ENCODE measurements at places on chromosomes 12 and 14.
A peak's percentile ranks its signal among the peaks of the same experiment; 100 is the strongest.

DNA sequence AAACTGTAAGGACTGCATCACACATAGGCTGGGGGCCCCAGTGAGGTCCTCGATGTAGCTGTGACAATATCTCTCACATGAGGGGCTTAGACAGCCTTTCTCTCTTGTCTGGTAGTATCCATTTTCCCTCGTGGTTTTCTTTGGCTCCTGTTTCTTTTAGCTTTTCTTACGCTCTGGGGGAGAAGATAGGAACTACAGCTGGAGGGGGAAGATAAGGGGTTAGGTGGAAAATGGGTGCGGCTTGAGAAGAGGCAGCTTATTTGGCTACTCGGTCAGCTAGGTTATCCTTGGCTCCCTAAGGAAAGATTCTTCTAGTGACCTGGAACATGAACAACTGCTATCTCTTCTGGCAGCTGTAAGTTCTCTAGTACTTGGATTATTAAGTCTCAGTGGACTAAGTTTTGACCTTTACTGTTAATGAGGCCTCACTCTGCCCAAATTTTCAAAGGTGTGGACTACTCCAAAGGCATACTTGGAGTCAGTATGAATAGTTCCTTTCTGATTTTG, 28.7 kb upstream of the CPNE8 start:
- DNase-seq: no peak

GRCh38 chr14:35051796-35052195, 5.7 kb downstream of the FAM177A1 start:
- DNase-seq: no peak

DNA sequence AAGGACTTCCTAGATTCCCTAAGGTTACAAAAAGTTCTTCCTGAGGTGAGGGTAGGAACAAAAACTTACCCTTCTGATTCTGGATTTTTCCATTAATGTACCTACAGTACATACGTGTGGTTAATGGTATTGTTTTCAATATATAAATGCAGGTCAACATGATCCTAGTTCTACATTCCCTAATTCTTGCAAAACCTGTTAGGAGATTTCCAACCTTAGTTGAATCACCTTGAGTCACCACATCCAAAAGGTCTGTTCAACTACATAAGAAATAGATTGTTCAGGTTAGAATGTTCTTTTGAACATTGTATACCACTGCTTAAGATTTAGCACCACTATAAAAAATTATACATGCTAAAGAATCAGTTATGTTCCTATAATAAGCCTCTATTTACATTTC, 118.9 kb downstream of the GARIN6 start:
- DNase-seq: no peak

DNA sequence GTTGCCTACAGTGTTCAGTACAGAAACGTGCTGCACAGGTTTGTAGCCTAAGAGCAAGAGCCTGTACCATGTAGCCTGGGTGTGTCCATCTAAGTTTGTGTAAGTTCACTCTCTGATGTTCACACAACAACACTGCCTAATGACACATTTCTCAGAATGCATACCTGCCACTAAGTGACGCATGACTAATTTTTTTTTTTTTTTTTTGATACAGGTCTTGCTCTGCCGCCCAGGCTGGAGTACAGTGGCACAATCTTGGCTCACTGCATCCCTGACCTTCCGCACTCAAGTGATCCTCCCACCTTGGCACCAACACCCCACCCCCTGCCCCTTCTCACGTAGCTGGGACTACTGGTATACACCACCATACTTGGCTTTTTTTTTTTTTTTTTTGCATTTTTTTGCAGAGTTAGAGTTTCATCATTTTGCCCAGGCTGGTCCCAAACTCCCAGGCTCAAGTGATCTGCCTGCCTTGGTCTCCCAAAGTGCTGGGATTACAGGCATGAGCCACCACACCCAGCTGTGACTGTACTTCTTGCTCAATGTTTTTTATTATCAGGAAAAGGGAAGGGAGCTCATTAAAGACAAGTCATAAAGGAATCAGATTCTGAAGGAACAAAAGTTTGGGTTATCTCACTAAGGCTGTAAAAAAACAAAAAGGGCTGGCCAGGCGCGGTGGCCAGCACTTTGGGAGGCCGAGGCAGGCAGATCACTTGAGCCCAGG, 10.0 kb upstream of the CDC42BPB start:
- DNase-seq: no peak

GRCh38 chr14:61565181-61565580, 130.1 kb upstream of the HIF1A start:
- DNase-seq: no peak

DNA sequence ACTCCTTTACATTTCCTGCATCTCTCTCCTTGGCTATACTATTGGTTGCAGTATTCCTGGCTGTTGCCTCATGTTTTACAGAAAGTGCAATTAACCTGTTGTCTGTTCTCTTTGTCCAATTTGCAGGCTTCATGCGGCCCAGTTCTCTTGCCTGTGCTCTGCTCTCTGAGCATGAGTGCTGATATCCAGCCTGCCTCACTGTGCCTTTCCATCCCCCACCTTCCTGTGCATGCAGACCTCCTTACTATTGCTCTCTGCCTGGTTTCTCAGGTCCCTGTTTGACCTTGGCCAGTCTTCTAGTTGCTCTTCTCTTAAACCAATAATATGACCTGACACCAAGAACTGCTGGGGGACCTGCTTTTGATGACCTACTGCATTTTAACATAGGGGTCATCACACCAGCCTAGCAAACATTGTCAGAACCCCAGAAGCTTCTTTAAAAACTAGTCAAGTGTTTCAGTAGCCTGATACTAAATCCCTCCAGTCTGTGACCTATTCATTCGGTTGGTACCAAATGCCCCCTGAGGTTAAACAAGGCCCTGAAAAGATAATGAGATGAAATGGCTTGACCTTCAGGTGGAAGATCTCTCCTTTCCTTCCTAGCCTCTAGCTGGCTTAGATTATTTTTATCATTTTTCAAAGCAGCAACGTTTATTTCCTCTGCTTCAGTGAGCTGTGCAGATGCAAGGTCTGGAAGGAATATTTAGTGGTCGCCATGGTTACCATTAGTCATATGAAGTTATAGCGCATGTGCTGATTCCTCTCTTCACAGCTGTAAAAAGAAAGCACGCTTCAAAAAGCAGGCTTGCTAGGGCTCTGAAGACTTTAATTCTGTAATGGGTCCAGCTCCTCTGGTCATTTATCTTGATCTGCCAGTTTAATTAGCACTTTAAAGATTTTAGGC, 216.5 kb downstream of the PHLDA1 start:
- no peak for DNase-seq

GRCh38 chr12:22285846-22286245, 48.7 kb downstream of the ST8SIA1 start:
- DNase-seq: no peak

- no peak for DNase-seq
These were observed 223.1 kb downstream of the ANO6 start for GRCh38 chr12:45439039-45439438.

GRCh38 chr12:25320123-25321006, 69.6 kb upstream of the KRAS start:
- DNase-seq: no peak

- DNase-seq: no peak
These were observed 20.4 kb downstream of the ZFYVE21 start for GRCh38 chr14:103735815-103736545.

GRCh38 chr14:89730687-89731086, 223.8 kb downstream of the EFCAB11 start:
- no peak for DNase-seq

DNA sequence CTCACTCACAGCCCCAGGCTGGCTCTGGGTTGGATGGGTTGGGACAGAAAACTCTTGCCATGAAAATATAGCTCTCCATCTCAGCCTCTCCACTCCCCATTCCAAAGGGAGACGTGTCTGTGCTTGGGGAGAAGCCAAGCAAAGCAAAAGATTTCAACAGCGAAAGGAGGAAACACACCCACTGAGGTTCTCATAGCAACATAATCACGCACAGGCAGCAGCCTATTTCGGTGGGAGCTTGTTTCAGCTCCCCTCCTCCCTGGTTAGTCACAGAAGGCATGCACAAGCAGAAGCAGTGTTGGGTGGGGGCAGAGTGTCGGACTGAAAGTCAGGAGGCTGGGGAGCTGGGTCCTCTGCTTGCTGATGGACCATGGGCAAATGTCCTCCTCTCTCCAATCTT, 1.9 kb upstream of the PRMT8 start:
- DNase-seq: no peak

- DNase-seq: no peak
These were observed 685 bp upstream of the MYL6B start for GRCh38 chr12:56151672-56152131.

GRCh38 chr14:91410771-91411536, 6.7 kb downstream of the CCDC88C start:
- DNase-seq: no peak

GRCh38 chr12:90305379-90305778, 596.7 kb upstream of the ATP2B1 start:
- no peak for DNase-seq

GRCh38 chr14:29176876-29177275, 410.3 kb downstream of the FOXG1 start:
- no peak for DNase-seq

GRCh38 chr12:2034633-2035430, 18.0 kb upstream of the CACNA1C start:
- peak; percentile 61 for DNase-seq

- no peak for DNase-seq
These were observed 9.1 kb upstream of the DDX47 start for GRCh38 chr12:12804011-12804410.

DNA sequence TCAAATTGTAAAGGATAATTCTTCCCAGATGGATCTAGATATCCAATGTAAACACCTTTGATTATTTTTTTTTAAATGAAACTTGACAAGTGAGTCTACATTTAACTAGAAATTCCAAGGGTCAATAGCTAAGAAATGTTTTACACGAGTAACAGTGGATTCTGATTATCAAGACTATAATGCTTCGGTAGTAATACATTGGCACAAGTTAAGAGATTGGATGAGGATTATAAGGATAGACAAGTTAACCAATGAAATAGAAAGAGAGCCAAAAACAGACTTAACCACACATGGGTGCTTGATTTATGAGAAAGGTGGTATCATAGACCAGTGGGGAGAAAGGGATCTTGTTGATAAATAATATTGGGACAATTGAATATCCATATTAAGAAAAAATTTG, 40.3 kb upstream of the PCED1B start:
- DNase-seq: no peak

DNA sequence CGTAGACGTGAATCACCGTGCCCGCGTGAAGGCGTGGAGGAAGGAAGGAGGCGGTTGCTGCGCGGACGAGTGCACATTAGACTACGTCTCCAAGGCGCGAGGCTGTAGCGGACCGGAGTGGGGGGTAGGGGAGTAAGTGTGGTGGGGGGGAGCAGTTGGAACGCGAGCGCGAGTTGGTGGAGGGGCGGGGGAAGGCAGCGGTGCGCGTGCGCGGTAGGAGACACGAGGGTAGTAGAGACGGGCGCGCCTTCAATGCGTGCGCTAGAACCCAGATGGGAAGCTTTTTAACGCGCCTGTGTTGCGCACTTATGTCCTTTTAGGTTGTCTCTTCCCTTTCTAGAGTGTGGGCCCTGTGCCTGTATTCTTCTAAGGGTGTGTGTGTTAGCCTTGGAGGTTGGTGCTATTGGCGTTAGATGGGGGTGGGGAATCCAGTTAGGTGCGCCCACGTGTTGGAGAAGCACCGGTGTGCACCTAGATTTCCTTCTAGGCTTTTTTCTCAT, 604 bp downstream of the EIF4B start:
- DNase-seq: peak; percentile 53

GRCh38 chr12:98757455-98757854, 112.4 kb downstream of the APAF1 start:
- no peak for DNase-seq

- no peak for DNase-seq
These were observed 30.1 kb upstream of the RESF1 start for GRCh38 chr12:31929027-31929526.

GRCh38 chr12:52813885-52814709, at the start of gene KRT4:
KRT4 (minus strand) TSS chr12:52814116; CDS start chr12:52814058, 58 bp downstream.
- no peak for DNase-seq

DNA sequence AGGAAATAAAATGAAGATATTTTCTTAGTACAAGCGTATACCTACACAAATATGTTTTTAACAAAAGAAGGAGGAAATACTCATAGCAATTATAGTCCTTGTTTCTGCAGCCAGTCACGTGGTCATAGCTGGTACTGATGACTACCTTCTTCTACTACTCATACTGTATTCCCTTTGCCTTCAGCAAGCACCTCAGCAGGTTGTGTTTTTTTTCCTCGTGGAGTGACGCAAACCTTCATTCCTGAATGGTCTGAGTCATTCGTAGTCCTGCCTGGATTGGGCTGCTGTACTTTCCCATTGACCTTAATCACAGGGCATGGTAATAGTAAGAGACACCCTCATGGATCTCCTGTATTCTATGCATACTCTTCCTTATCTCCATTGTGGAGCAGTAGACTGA, 25.7 kb upstream of the SLC16A7 start:
- DNase-seq: no peak

DNA sequence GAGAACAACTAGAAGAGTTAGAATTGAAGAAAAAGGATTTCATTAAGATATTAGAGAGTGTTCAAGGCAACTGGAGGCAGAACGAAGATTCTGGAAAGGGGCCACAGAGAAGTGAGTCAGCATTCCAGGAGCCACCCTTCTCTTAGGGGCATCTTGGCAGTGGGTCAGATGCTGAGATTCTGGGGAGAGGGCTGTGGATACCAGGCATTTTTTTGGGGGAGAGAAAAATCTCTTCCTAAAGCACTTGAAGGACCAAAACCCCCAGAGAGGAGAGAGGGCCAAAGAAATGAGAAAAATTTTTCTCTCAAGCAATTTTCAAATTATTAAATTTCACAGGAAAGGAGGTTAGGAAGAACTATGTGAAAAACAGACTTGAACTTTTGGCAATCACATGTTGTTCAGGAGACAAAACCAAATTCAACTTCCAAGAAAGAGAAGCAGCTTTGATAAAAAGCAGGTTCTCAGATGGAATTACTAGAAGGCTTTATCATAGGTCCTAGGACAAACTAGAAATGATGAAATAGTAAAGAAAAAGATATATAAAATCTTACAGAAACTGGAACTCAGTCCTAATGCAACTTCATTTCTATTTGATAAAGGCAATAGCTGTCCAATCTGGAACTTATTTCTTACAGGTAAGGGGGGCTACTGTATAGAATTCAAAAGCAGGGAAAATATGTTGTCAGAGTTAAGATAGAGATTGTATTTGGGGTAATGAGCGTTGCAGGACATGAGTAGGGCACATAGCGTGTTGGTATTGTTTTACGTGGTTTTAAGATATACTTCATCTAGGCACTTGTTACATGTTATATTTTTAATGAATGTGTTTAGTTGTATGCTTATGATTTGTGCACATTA, 1.1 kb upstream of the CLEC2D start:
- no peak for DNase-seq

GRCh38 chr14:54877015-54877702, 25.5 kb downstream of the GCH1 start:
- DNase-seq: no peak

DNA sequence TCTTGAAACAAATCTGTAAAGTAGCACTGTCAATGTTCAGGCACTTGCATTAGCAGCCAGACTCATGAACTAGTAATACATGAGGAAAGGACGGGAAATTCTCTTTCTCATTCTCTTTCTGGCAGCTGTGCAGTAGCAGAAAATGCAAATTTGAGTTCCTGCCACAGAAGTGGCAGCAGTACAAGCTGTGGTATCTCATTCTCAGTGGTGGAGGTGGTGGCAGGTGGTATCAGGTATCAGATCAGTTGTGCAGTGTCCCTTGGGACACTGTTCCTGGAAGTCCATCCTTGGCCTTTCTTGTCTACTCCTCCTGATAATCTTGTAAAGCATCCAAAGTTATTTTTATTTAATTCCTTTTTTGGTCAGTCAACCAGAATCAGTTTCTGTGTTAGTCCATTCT, 103.0 kb downstream of the C12orf42 start:
- DNase-seq: no peak

- DNase-seq: no peak
These were observed 81.1 kb downstream of the ESRRB start for GRCh38 chr14:76456891-76457586.
